Breast epithelium (tissue), 4 donors: ENCODE measurements at places on chromosomes 7 and 10. TPM values are rescaled to one million over a fixed set of nuclear protein-coding genes. Genes with fewer than 3 reads are reported as not detected.

DNA sequence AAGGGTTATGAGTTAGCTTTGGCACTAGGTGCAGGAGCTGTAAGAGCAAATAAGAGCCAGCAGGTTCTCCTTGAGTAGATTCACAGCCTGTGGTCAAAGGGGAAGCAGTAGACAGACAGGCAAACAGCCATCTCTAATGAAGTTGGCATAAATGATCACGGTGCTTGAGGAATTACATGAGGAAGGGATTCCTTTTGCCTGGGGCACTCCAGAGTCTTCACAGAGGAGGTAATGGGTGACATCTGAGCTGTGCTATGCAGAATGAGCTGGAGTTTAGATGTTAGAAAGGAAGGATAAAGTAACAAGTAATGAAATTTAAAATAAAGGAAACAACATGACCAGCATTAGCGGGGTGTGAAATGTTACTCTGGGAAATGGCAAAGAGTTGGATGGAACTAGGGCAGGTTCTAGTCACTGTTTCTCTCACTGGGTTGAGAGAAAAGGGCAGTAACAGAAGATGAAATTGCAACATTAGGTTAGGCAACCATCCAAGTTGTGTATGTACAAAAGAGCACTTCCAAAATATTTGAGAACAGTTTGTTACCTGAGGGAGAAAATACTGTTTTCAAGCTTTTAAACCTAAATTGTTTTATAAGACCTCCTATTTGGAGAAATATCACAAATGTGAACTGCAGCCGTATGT is 613.8 kb downstream of the PHTF2 start:
- no peak for DNase-seq
- H3K27ac ChIP-seq, result no peak overlapping the region
- no peak overlapping the region for H3K4me3 ChIP-seq
- no peaks in the 10 kb centered on the region for H3K4me1 ChIP-seq
- H3K27me3 ChIP-seq, result no peaks in the 10 kb centered on the region
- H3K36me3 ChIP-seq, result no peaks in the 10 kb centered on the region

GRCh38 chr7:36131026-36131425 is 22.0 kb upstream of the EEPD1 start:
- H3K4me3 ChIP-seq, result no peak overlapping the region
- H3K27ac ChIP-seq, result no peak overlapping the region
- H3K4me1 ChIP-seq, result no peaks in the 10 kb centered on the region
- H3K27me3 ChIP-seq, result no peaks in the 10 kb centered on the region
- no peak for DNase-seq

DNA sequence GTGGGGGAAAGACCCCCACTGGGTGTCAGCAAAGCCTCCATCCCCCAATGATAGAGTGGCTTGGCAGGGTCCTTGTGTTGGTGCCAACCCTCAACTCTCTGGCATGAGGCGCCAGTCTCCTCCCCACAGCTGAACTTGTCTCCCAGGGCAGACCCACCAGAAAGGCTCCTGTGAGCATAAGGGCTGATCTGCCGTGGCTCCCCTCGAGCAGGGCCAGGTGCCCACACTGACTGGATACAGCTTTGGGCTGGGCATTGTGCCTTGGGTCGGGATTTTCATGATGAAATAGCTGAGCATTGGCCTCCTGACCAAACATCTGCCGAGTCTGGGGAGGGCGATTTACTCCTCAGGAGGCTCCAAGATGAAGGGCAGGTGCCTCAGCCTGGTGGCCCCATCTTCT is 68.1 kb upstream of the NPTX2 start:
- H3K4me3 ChIP-seq, result no peak overlapping the region
- H3K36me3 ChIP-seq, result no peaks in the 10 kb centered on the region
- no peak for DNase-seq
- H3K27ac ChIP-seq, result no peak overlapping the region
- H3K4me1 ChIP-seq, result no peaks in the 10 kb centered on the region
- peaks cover 4% of the 10 kb centered on the region for H3K27me3 ChIP-seq

DNA sequence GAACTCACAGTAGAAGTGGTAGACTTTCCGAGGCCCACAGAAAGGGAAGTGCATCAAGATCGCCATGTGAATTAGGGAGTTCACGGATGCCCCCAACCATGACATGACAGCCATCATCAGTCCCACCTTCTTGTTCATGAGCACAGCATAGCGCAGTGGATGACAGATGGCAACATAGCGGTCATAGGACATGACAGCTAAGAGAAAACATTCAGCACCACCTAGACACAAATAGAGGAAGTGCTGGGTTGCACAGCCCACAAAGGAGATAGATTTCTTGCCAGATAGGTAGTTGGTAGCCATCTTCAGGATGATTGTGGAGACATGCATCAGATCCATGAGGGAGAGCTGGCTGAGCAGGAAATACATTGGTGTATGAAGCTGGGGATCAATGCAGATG is 342 bp downstream of the OR2AE1 start:
- H3K27ac ChIP-seq, result no peak overlapping the region
- H3K36me3 ChIP-seq, result no peaks in the 10 kb centered on the region
- no peak overlapping the region for H3K4me3 ChIP-seq
- no peak for DNase-seq
- no peaks in the 10 kb centered on the region for H3K27me3 ChIP-seq
- no peaks in the 10 kb centered on the region for H3K4me1 ChIP-seq

GRCh38 chr7:67842571-67842970 is 845.9 kb downstream of the TYW1 start:
- no peaks in the 10 kb centered on the region for H3K36me3 ChIP-seq
- H3K4me1 ChIP-seq, result no peaks in the 10 kb centered on the region
- no peaks in the 10 kb centered on the region for H3K27me3 ChIP-seq
- no peak overlapping the region for H3K27ac ChIP-seq
- no peak for DNase-seq
- no peak overlapping the region for H3K4me3 ChIP-seq

DNA sequence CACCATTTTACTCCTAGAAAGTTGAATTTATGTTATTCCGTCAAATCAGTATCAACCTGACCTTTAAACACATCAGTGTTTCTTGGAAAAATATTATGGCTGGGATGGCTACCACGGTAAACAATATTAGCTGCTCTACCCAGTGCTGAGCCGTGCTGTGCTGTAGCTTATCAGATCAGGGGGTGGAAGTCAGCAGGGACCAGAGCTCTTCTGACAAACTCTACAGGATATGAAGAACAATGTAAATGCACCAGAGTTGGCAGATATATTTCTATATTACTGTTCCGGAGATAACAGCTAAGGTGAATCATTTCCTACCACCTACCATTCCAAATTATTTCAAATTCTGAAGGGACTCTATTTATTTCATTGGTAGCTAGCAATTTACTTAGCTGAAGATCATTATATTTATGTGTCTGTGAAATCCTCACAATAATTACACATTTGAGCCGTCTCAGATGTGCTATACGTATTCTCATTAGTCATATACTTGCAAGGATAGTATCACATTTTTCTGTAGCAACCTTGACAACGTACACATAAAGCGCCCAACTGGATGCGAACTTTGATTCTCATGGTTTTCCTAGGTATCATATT is 76.5 kb downstream of the TEX36 start:
- no peaks in the 10 kb centered on the region for H3K4me1 ChIP-seq
- H3K4me3 ChIP-seq, result no peak overlapping the region
- H3K27me3 ChIP-seq, result peaks cover 4% of the 10 kb centered on the region
- H3K27ac ChIP-seq, result no peak overlapping the region
- no peaks in the 10 kb centered on the region for H3K36me3 ChIP-seq

DNA sequence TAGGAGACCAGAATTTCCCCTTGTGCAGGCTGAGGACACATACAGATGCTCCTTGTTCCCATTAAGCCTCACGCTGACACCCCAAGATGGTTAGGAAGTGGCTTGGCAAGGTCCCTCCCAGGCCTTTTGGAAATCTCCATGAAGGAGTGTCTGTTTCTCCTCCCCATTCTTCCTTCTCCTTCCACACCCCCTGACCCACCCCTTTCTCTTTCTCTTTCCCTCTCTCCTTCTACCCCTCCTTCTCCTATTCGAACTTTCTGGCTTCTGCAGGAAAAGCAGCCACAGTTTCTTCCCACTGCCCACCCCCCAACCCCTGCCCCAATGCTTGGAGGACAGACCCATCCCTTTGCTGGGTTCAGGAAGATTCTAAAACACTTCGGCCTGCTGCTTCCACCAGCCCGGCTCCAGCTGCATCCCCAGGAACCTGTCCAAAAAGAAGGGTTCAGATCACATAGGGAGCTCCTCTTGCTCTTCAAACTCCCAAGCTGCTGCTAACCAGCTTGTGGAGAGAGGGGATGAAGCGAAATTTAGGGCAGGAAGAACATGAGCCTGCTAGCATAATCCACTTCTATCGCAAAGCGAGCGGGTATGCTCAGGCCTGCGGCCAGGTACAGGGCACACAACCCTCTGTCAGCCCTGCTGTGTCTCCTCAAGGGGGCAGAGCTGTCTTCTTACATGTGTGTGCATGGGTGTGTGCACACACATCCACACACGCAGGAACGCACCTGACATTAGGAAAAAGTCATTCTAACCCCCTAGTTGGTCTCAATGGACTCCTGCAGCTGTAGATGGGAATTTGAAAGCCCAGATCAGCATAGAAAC is 80.4 kb downstream of the PPP1R3C start:
- no peaks in the 10 kb centered on the region for H3K27me3 ChIP-seq
- H3K27ac ChIP-seq, result no peak overlapping the region
- H3K36me3 ChIP-seq, result no peaks in the 10 kb centered on the region
- H3K4me1 ChIP-seq, result peaks cover 3% of the 10 kb centered on the region
- H3K4me3 ChIP-seq, result no peak overlapping the region
- DNase-seq, result no peak

DNA sequence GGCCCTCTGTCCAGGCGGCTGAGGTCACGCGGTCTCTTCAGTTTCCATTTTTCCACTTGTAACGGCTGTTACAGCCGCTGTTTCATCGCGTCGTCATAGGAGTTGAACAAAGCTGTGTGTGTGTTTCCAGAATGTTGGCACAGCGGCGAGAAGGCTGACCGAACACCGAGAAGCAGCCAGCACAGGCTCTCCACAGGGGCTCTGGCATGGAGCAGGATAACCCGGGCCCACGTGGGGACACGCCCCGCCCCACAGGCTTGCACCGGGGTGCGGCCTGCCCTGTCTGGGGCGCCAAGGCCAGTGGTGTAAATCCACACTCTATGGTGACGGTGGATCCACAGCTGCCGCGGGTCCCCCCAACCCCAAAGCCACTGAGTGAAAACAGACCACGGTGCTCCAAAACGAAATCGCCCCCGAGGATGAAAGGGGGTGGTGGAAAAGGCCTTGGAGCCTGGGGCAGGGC is 448.2 kb downstream of the DNAJB6 start:
- no peaks in the 10 kb centered on the region for H3K36me3 ChIP-seq
- no peak for DNase-seq
- H3K4me3 ChIP-seq, result no peak overlapping the region
- no peaks in the 10 kb centered on the region for H3K27me3 ChIP-seq
- no peak overlapping the region for H3K27ac ChIP-seq

GRCh38 chr7:18860221-18860620 is 257.2 kb downstream of the TWIST1 start:
- H3K4me3 ChIP-seq, result no peak overlapping the region
- H3K4me1 ChIP-seq, result no peaks in the 10 kb centered on the region
- H3K36me3 ChIP-seq, result no peaks in the 10 kb centered on the region
- no peaks in the 10 kb centered on the region for H3K27me3 ChIP-seq

- H3K4me3 ChIP-seq, result peak overlapping the region; percentile 78
- no peaks in the 10 kb centered on the region for H3K27me3 ChIP-seq
- peak overlapping the region; percentile 87 for H3K27ac ChIP-seq
- no peak for DNase-seq
- H3K36me3 ChIP-seq, result no peaks in the 10 kb centered on the region
These were observed 26.6 kb downstream of the ZNF775 start for GRCh38 chr7:150405584-150406311.

GRCh38 chr10:3306050-3306449 is 133.5 kb upstream of the PITRM1 start:
- H3K36me3 ChIP-seq, result no peaks in the 10 kb centered on the region
- DNase-seq, result no peak
- H3K27me3 ChIP-seq, result no peaks in the 10 kb centered on the region
- H3K4me1 ChIP-seq, result no peaks in the 10 kb centered on the region

DNA sequence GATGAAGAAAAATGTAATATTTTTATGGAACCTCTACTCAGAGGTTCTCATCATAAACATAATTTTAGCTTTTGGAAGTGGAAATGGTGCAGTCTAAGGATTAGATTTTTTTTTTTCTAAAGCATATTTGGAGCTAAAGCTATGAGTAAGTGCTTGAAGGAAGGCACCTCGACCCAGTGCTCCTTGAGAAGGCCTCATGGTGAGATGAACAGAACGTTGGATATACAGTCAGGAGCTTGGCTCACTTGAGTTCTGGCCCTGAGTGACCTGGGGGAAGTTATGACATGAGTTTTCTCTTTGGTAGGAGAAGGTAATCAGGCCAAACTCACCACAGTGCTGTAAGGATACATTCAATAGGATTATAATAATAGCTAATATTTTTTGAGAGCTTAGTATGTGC is 163.3 kb downstream of the JCAD start:
- H3K27ac ChIP-seq, result peak overlapping the region; percentile 80
- H3K4me1 ChIP-seq, result peaks cover 4% of the 10 kb centered on the region
- H3K36me3 ChIP-seq, result no peaks in the 10 kb centered on the region
- no peaks in the 10 kb centered on the region for H3K27me3 ChIP-seq
- DNase-seq, result no peak
- no peak overlapping the region for H3K4me3 ChIP-seq

DNA sequence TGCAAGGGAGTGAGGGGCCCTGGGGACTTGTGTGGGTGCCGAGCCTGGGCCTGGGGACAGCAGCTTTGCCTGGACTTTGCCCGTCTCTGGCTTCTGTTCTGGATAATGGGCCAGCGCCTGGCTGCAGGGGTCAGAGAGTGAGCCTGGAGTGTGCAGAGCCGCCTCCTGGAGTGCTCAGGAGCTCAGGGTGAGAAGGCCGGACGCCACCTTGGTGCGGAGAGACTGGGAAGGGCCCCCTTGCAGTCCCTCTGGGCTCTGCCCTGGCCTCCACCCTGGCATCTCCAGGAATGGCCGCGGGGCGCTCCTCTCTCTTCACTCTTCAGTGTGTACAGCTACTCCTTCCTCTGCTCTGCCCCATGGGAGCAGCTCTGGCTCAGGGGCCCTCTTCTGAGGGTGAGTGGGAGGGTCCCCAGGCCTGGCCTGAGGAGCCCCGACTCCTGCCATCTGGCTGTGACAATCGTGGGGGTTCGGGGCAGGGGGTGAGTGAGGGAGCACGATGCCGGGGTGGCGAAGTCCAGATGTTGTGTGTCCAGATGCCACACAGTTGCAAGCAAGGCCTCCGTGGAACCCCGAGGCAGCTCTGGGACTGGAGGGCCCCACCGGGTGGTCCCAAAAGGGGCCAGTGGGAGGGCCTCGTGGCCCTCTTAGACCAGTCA is 187.1 kb downstream of the DNAJB6 start:
- no peak overlapping the region for H3K4me3 ChIP-seq
- H3K36me3 ChIP-seq, result no peaks in the 10 kb centered on the region
- H3K4me1 ChIP-seq, result no peaks in the 10 kb centered on the region
- peaks cover 15% of the 10 kb centered on the region for H3K27me3 ChIP-seq

- no peaks in the 10 kb centered on the region for H3K36me3 ChIP-seq
- H3K4me3 ChIP-seq, result peak overlapping the region; percentile 82
- no peaks in the 10 kb centered on the region for H3K27me3 ChIP-seq
- DNase-seq, result no peak
- H3K4me1 ChIP-seq, result no peaks in the 10 kb centered on the region
These were observed 649 bp downstream of the IDE start for GRCh38 chr10:92573091-92573797.

Gene PON3
- total RNA-seq, result 5.9 TPM

Gene SVOPL
- 0.15 TPM for total RNA-seq

Gene TACR2
- 0.66 TPM for total RNA-seq

Gene ALOX5
- total RNA-seq, result 33.4 TPM

Gene CALHM3
- not detected for total RNA-seq

Gene MMD2
- total RNA-seq, result not detected

Gene FRAT1
- 11.6 TPM for total RNA-seq

Gene CLDN3
- 81.6 TPM for total RNA-seq
